ENCODE measurements at places on chromosomes 11 and 22.

DNA sequence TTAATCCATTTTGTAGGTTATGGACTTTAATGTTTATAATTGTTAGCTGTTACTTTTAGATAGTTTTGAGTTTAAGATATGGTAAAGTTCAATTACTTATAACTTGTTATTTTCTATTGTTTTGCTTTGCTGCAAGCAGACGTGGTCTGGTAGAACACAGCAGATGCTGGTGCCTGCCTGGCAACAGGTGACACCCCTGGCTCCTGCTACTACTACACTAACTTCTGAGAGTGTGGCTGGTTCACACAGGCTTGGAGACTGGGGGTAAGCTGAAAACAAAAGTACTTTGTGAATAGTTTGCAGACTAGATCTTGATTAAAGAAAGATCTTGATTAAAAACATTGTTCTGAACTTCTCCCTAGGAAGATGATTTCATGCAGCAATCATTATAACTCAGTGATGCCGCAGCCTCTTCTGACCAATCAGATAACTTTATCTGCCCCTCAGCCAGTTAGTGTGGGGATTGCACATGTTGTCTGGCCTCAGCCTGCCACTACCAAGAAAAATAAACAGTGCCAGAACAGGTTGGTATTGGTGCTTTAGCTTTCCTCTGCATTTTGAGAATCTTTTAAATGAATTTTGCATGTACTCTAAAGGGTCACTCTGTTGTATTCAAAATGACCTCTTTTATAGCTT lies 90.4 kb downstream of the HIPK3 start:
- DNase-seq, result no peak

DNA sequence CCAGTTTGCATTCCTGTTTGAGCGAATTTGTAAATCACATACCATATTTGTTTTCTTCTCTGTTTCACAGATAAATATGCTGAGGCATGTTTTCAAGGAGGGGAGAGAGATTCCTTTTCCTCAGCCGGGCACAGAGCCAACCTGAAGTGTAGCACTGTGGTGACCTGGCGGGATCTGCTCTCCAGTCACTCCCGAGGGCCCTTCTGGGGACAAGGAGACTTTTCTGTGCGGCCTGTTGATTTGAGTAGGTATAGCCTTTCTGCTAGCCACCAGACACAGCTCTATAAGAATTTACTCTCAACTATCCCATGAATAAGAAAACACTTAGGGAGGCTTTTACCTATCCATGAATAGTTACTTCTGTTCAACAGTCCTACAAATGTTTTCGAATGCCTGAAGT lies 63.5 kb upstream of the FDX1 start:
- DNase-seq, result peak; percentile 31

- DNase-seq, result no peak
These were observed 220.2 kb downstream of the CTTN start for GRCh38 chr11:70618431-70619101.

GRCh38 chr22:30340911-30341685 lies 14.4 kb upstream of the TBC1D10A start:
- no peak for DNase-seq

- peak; percentile 76 for DNase-seq
These were observed 36.3 kb downstream of the MMP7 start for GRCh38 chr11:102494216-102494615.

GRCh38 chr11:94866231-94866822 lies 98.2 kb downstream of the AMOTL1 start:
- no peak for DNase-seq

GRCh38 chr11:91421641-91422040 lies 803.0 kb upstream of the FAT3 start:
- no peak for DNase-seq

DNA sequence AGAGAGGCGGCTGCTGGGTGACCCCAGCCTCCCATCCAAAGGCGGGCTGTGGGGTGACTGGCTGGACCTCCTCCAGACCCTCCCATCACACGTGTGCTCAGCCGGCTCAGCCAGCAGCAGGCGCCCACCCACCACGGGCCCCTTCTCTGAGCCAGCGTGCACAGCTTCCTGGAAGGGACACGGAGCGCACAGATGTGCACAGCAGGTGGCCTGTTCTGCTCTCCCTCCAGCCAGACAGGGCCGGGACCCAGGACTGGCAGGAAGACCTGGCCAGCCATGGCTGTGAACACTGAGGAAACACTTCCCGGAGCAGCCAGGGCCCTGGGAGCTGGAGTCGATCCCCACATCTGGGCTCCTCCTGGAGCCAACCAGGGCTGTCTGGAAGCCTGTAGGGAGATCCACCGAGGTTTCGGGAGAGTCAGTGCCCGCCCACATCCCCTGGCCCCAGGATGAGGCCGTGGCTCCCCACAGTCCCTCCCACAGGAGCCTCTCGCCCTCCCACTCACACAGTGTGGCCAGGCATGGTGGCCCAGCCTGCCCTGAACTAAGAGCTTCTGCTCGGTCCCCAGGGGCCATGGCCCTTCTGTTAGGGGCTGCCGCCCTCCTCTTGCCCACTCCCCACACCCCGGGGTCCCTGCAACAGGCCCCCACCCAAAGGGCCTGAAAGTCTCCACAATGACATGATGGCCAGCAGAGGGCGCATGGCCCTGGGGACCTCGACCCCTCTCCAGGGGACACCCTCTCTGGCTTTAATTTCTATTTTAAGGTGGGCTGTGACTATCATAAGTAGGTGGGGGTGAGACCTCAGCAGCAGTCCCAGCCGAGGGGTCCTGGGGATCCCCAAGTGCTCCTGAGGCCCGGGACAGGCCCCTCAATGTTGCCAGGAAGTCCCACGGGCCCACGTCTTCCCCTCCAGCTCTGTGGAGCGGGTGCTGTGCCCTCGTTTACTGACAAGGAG lies 90.6 kb upstream of the FGF3 start:
- DNase-seq, result peak; percentile 19

GRCh38 chr22:45504373-45505341 lies 2.0 kb downstream of the FBLN1 start:
- peak; percentile 78 for DNase-seq

DNA sequence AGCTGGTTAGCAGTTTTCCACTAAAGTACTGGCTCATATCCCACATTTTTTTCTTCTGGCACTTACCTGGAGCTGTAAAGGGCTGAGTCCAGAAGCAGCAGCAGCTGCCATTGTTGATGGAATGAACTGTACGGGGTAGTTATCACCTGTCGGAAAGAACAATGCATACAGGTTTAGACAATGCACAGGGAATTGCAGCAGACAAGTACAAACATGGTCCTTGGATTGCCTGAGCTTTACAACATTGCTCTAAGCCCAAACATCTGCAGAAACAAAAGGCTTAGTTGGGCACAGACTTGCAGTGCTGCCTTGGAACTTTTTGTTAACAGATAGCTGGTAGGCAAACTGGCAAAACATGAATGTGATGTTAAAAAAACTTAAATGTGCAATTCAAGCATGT lies 258.8 kb downstream of the SOX6 start:
- no peak for DNase-seq

- DNase-seq, result no peak
These were observed 983.3 kb upstream of the TENM4 start for GRCh38 chr11:80424012-80424695.

GRCh38 chr22:45502215-45503049 lies at the start of gene FBLN1:
TSS of gene FBLN1 (plus strand) at chr22:45502883. CDS start at chr22:45502986, 103 bp downstream.
- no peak for DNase-seq

DNA sequence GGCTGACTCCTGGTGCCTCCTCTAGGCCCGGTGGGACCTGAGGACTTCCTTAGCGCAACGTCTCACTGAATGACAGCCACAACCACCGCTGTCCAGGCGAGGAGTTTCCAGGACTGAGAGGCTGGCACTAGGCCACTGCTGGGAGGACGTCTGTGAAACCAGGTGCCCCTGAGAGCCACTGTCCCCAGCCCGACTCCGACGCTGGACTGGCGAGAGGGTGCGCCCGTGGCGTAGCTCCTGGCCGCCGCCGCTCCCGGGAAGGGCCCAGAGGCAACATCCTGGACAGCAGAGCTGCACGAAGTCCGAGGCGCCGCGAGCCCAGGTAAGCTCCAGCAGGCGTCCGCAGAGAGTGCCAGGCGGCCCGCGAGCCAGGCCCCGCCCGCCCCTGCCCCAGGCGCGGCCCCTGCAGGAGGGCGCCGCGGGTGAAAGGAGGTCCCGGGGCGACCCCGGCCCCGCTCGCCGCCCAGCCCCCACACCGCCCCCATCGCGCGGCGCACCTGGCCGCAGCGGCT lies 525 bp downstream of the DGCR2 start:
- DNase-seq, result no peak

GRCh38 chr11:3157381-3158130 lies 7.6 kb downstream of the OSBPL5 start:
- no peak for DNase-seq

- DNase-seq, result no peak
These were observed 27.7 kb upstream of the TEAD1 start for GRCh38 chr11:12646478-12646877.

DNA sequence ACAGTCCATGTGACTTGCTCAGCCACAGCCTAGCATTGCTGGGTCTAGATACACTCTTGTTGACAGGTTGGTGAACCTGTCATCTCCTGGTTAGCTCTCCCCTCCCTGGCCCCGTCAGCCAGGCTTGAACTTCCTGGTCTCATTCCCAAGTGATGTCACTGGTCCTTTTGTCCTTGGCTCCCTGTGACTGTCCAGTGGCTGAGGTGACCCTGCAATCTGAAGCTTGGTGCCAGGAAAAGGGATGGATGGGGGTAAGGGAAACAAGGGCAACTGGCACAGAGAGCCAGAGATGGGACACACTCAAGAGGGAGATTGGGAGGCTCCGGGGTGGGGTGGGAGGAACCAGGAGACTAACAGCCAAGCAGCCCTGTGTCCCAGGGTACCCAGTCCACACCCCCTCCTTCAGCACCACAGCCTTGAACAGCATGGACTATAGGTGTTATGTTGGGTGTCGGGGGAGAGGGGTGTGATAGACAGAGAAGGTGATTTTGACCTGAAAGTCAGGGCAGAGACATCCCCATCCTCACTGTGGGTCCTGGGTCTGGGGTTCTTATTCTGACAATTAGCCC lies 63.8 kb upstream of the THY1 start:
- DNase-seq, result no peak

- DNase-seq, result peak; percentile 44
These were observed 209.6 kb downstream of the BUD13 start for GRCh38 chr11:116563028-116563711.

- DNase-seq, result no peak
These were observed 109.3 kb upstream of the SNX19 start for GRCh38 chr11:131025421-131026125.

DNA sequence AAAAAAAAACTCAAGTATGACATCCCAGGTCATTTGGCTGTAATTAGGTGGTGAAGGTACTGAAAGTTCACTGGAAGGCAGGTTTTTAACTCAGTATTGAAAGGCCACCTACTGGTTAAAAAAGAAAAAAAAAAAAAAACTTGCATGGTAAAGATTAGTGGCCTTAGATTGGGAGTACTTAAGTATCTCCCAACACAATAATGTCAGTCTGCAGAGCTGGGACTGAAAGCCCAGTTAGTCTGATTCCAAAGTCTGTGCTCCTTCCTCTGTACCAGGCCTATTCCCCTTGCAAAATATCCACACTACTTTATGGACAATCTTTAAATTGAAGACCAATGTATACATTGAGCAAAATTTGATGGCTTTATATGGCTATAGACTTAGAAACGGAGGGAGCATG lies 85.5 kb downstream of the NOX4 start:
- DNase-seq, result peak; percentile 9

DNA sequence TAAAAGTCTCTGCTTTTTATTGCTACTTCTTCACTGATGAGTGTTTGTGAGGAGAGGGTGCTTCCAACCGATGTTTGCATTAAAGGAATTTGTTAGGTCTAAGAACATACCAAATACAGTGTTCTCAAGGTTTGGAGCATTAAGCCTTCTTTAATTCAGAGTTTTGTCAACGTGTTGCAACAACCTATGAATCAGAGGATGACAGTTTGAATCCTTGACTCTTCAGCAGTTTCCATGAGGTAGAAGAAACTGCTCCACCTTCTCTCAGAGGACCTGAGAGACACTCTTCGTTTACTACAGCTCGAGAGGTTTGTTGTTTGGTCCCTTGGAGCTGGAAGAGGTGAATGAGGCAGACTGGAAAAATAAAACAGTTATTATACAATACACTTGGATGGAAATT lies 55.7 kb downstream of the NCAM1 start:
- no peak for DNase-seq

DNA sequence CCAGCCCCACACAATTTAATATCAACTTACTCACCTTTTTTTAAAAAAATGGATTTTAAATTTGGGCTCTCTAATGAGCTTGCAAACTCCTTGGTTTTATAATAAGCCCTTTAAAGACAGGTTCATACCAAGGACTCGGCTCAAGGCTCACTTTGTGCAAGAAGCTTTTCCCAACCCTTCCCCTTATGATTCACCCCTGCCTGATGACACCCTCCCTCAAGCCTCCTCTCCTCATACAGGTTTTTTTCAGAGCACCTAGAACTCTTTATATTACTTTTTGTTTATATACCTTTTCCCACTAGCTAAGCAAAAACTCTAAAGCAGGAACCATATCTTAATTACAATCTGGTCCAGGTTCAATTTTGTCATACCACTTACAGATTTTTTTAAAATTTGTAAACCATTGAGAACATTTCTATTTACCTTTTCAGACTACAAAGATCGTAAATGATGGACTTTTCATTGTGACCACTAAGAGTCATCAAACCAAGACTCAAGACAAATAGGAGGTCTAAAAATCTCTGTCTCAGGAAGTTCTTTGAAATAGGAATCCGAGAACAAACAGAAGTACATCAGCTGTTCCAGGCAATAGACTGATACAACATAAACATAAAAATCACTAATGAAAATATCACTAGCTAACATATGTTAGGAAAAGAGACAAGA lies 13.1 kb upstream of the EXPH5 start:
- DNase-seq, result peak; percentile 48

GRCh38 chr11:83063073-83063754 lies 8.5 kb downstream of the RAB30 start:
- DNase-seq, result peak; percentile 81

GRCh38 chr11:94128746-94129511 lies at the start of gene PANX1:
TSS of gene PANX1 (plus strand) at chr11:94128841. CDS start at chr11:94129313, 472 bp downstream.
- peak; percentile 86 for DNase-seq

DNA sequence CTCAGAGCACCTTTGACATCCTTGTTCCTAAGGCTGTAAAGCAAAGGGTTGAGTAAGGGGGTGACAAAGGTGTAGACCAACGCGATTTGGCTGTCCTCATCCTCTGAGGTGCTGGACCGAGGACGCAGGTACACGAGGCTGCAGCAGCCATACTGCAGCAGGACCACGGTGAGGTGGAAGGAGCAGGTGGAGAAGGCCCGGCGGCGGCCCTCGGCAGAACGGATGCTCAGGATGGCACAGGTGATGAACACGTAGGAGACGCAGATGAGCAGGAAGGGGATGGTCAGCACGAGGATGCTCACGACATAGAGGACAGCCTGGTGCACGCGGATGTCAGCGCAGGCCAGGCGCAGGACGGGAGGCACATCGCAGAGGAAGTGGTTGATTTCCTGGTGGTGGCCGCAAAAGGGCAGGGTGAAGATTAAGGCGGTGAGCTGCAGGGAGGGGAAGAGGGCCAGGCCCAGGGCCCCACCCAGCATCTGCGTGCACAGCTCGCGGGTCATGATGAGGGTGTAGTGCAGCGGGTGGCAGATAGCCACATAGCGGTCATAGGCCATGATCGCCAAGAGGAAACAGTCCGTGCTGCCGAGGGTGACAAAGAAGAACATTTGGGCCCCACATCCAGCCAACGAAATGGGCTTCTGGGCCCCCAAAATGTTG lies 632 bp downstream of the OR10Q1 start:
- no peak for DNase-seq

Data from astrocyte of the spinal cord (primary cell).